GM12892 (cell line): ENCODE measurements at places on chromosomes 6 and 20.

GRCh38 chr6:113330636-113330946 lies 526.6 kb upstream of the MARCKS start:
- no peak for DNase-seq

DNA sequence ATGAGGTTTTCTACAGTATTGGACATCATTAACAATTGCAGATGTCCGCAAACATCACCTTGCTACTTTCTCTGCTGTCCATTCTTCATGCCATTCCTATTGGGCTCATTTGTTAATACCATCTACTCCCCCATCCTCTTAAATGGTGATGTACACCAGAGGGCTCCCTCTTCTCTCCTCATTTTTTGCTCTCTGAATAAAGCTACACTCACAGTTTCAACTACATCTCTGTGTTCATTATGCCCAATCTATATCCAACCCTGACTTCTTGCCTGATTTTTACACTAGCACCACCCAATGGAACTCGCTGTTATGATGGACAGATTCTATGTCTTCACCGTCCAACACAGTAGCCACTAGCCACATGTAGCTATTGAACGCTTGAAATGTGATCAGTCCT lies 288.1 kb upstream of the ID4 start:
- DNase-seq, result no peak

GRCh38 chr6:119830494-119831295 lies 481.1 kb upstream of the MAN1A1 start:
- no peak for DNase-seq

DNA sequence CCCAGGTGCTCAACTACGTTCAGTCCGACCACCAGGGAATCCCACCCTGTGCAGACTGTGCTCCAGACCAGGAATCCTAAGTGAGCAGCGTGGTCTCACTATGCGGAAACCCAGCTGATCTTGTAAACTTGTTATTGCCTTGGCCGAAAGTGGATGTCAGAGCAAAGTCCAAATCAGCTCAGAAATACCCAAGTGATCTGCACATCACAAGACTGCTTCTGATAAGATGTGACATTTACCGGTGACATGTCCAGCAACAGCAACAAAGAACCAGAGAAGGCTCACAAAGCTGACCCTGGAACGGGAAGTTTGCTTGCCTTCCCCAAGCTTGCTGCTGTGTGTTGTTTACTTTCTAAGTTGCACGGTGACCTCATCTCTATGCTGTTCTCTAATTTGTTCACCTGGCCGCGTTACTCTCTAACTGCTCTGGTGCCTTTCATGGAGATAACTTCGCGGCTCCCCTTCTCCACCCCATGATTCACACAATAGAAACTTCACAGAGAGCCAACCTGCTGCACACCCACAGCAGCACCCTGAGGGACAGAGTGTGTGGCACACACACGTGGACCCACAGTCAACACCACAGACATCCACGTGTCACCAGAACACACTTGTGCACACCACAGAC lies 1.7 kb downstream of the BNIP5 start:
- DNase-seq, result no peak

GRCh38 chr6:131023834-131024504 lies 39.1 kb downstream of the EPB41L2 start:
- no peak for DNase-seq

DNA sequence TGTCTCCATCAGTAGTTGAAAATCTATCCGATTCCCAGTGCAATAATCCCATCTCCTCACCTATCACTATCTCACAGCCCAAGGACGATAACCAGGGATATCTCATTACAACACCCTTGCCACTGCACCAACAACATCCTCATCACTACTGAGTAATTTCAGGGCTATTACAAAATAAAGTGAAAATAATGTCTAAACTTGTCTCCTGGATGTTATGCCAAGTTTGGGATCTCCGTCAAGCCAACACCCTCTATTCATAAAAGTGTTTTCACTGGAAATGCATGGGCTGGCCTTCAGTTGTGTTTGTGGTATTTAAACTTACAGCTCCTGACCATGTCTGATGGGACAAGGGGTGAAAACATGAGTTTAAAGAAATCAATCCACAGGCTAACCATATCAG lies 42.0 kb upstream of the STMND1 start:
- DNase-seq, result no peak

GRCh38 chr6:112881027-112881426 lies 533.9 kb downstream of the RFPL4B start:
- DNase-seq, result no peak

DNA sequence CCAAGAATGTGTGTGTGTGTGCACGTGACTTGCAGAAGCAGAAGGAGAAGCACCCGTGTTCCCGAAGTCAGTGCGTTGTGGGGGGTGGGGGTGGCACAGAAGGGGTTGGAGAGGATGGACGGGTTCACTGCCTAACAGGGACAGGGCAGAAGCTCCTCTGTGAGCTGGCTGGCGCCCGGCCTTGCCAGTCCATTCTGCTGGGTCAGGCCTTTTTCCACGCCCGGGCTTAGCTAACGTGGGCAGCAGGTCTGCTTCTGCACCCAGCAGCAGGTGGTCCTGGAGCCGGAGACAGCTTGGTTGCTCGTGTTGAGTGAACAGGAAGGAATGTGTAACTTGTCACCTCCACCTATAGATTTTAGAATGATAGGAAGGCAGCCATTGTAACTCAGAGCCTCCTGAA lies 374.4 kb downstream of the CDH4 start:
- no peak for DNase-seq

DNA sequence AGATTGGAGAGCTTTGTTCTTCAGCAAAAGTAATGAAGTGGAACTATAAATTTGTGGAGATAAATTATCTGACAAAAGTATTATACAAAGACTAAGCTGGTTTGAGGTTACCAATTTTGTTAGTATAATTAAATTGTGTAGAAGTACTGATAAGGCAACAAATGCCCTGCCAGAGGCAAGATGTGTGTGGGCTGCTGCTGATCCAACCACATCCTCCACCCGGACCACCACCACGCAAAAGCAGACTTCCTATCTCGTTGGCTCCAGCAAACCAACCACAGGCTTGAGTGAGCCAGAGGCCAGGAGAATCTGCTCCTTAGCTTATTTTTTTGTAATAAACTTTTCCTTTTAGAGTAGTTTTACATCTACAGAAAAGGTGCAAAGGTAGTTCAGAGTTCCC lies 1.1 kb upstream of the MYLK4 start:
- no peak for DNase-seq

- DNase-seq, result no peak
These were observed 156.5 kb downstream of the TTLL2 start for GRCh38 chr6:167481307-167481926.

GRCh38 chr6:20183706-20184105 lies 28.6 kb downstream of the MBOAT1 start:
- no peak for DNase-seq

DNA sequence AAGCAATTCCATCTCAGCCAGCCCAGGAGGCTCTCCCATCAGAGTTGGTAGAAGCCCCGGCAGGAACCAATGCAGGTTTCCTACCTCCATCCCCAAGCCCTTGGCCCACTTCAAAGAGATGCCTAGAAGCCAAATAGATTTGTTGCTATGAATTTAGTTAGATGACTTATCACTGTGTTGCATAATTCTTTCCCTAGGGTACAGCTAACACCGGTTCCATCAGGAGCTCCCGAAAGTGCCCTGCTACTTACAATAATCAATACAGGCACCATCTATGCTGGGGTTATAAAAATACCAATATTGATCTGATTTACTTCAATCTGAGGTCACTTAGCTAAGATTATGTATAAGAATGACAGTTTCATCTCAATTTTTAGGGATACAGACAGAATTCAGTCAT lies 113.0 kb downstream of the MAP7 start:
- no peak for DNase-seq

DNA sequence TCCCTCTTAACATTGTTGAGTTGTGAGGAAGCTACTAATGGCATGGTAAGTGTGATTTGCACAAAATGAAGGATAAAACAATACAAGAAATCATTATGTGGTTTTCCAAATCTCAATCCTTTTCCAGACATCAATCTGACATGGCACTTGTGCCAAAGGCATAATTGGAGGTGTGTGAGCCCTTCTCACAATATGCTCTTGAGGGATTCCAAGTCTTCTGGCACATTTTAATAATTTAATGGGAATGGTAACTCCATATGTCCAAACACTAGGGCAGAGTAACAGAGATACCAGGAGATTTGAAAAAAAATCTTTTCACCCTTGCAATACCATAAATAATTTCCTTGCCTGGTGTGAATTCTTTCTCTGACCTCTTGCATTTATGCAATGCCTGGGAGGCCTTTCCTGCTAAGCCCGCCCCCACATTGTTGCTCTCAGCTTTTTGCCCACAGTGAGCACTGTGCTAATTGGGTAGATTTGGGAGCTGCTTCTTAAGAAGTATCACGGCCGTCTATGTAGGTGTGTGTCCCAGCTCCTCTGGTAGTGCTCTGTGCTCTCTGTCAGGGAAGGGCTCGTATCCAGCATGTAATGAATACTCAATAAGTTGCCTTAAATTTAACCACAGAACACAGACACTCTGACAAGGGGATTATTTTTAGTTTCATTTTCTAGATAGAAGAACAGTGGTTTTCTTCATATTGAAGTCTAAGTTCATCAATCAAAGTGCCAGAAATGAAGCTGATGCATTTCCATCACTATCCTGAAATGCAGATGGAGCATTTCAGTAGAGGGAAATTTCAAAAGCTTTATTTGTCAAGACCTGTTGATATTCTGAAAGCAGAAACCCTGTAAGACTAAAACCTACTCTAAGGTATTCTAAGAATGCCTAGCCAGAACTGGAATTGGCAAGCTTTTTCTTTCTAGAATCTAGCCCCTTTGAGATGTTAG lies 54.4 kb upstream of the CEP85L start:
- no peak for DNase-seq

DNA sequence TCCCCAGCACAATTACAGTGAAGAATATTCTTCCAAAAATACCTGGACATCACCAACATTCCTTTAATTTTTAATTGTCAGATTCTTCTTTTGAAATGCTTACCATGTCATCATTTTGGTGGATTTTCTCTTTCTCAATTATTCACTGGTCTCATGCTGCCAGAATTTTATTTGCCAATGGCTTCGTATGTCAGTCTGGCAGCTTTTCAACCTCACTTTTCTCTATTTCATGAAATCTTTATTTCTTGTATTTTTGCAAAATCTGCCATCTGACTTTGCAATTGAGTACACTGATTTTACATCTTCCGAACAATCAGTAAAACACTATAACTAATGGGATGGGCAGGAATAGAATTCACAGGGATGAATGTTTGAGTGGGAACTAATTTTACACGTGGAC lies 84.1 kb downstream of the BTBD9 start:
- DNase-seq, result no peak

DNA sequence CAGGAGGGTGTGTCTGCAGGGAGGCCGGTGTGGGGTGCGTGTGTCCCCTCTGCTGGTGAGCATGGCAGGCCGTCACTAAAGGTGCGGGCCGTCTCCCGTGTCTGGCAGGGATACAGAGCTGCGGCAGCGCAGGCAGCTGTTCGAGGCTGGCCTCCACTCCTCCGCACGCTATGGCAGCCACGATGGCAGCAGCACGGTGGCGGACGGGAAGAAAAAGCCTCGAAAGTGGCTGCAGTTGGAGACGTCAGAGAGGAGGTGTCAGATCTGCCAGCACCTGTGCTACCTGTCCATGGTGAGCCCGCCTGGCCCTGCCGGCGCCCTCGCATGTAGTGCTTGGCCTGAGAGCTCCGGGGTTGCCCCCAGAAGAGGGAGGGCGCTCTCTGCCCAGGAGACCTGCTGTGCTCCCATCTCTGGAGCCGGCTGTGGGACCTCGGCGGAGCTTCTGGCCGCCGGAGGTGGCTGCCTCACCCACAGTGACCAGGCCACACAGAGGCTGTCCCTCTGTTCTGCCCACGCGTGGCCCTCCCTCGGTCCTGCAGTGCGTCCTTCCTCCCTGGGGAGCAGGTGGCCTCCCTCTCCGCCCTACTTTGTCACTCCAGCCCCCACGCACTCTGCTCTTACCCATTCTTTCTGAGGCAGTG lies 149.6 kb downstream of the DTNBP1 start:
- no peak for DNase-seq

- no peak for DNase-seq
These were observed 41.9 kb upstream of the NOL4L start for GRCh38 chr20:32626859-32627636.

DNA sequence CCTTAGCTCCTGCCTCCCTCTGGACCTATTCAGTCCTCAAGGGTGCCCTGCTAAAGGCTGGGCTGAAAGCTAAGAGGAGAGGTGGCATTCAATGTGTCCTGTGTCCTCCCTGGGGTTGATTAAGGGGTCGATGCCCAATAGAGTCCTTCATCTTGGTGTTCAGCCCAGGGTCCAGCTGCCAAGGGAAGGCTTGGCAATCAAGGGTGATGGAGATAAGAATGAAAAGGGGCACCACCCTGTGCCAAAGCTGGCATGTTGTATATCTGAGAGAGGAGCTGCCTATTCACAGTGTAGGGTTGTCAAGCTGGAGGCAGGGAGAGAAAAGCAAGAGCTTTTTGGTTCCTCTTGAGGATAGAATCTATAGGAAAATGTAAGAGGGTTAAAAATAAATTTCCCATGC lies 12.3 kb downstream of the C20orf173 start:
- no peak for DNase-seq

DNA sequence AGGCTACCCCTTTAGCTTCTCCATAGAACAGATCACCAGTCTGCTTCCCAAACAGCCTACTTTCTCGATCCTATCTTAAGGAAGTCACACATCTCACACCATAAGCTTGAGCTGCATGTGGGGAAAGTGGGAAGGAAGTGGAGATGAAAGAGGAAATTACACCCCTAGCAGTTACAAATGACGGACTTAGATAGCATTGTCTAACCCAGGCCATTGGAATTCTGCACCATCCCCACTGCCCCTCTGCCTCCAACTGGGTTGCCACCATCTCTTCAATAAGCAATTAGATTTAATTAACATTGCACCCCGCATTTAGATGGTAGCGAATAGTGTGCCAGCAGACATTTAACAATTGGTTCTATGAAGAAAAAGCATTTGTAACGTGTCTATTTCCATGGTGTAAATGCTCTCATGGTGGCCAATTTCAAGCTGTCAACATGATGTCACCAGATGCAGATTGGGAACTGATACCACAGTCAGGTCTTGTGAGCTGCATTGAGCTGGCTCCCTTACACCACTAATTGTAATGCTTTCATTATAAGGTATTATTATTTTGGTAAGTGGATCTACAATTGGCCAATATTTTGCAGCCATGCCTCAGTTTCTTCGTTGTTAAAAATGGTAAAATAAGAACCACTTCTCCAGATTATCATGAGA lies 124.7 kb downstream of the CD24 start:
- no peak for DNase-seq

DNA sequence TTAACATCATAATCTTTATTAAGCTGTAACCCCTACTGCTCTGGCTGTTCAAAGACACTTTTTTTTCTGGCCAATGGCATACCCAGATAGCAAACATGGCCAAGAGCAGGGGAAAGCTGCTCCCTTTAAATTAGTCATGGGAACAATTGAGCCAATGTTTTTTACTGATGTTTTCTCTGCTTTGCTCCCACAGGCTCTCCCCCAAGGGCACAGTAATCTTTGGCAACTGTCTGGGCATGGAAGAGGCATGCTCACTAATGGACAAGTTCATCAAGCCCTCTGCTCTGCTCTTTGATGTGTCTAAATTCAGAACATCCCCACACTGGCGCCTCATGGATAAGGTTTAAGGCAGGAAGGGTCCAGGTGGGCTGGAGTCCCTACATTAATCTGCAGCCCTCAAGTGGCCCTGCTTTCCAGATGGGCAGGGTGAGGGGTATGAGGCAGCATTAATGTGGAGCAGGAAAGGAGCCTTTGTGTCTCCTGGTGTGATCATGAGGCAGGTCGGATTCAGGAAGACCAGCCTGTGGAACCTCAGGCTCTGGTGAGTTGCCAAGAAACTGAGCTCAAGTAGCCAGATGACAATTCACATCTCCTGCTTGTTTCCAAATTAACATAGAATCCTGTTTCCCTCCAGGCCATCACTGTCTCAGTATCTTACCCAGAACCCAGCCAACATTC lies 227.0 kb upstream of the CST7 start:
- DNase-seq, result no peak
